ENCODE measurements at places on chromosomes 12 and 14.

GRCh38 chr12:110689281-110690126 is 589 bp upstream of the HVCN1 start:
- DNase-seq, result peak; percentile 79

DNA sequence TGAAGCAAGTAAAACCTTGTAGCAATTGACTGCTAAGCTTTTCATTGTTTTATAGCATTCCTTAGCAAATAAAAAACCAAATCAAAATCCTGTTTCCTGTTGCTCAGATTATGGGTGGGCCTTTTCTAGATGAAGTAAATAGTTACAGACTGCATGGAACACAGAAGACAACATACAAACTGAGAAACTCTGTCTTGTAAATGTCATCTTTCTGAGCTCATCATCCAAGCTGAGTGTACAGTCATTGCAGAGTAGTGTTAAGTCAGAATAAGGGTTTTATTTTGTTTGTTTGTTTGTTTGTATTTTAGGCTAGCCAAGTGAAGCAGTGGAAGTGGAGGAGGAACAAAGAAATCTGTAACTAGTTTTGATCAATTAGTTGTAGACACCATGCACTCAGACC is 24.4 kb upstream of the BTG1 start:
- no peak for DNase-seq

DNA sequence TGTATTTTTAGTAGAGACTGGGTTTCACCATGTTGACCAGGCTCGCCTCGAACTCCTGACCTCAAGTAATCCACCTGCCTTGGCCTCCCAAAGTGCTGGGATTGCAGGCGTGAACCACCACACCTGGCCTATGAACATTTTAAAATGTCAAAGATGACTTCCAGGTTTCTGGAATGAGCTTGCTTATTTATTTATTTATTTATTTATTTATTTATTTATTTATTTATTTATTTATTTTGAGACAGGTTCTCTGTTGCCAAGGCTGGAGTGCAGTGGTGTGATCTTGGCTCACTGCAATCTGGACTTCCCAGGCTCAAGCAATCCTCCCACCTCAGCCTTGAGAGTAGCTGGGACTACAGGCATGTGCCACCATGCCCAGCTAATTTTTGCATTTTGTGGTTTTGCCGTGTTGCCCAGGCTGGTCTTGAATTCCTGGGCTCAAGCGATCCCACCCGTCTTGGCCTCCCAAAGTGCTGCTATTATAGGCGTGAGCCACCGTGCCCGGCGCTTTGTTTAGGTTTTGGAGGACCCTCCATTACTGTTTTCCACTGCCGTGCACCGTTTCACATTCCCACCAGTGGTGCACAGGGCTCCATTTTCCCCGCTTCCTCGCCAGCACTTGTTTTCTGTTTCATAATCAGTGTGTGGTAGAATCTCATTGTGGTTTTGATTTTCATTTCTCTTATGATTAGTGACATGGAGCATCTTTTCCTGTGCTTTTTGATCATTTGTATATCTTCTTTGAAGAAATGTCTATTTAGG is 6.4 kb upstream of the CFAP251 start:
- no peak for DNase-seq

- DNase-seq, result no peak
These were observed 88.3 kb downstream of the KIF26A start for GRCh38 chr14:104226421-104227383.

- peak; percentile 66 for DNase-seq
These were observed 36.2 kb upstream of the FZD10 start for GRCh38 chr12:130126023-130126432.

- DNase-seq, result no peak
These were observed 366.8 kb upstream of the ATXN7L3B start for GRCh38 chr12:74170645-74171477.

DNA sequence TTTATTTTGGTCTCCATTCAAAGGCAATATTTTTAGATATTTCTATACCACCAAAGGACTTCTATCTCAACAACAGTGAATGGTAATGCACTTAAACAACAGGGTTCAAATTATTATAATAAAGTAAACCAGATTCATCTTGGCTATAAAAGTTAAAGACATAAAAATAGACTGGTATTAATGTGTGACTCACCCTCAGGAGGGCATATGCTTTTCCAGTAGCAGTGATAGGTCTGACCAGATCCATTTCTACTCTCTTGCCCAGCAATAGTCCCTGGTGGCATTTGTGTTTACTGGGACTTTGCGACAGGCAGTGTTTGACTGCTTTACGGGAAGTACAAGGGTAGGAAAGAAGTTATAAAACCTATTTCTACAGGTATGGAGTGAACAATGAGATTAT is 353.2 kb upstream of the ATP2B1 start:
- DNase-seq, result no peak

DNA sequence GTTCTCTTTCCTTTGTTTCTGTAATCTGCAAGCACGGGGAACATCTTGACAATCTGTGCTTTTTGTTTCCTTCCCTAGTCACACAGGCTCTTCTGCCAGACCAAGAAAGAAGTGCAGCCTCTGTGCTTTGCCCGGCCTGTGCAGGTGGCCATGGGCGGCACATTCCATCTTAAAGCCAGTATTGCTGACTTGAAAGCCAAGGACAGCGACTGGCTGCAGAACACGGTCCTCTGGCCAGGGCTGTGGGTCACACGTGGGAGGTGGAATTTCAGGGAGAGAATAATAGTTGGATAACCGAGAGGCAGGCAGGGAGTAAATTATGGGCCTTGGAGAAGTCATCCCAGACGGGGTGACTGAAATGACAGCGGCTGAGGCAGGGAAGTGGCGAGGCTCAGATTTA is 24.8 kb downstream of the FNTB start:
- no peak for DNase-seq

DNA sequence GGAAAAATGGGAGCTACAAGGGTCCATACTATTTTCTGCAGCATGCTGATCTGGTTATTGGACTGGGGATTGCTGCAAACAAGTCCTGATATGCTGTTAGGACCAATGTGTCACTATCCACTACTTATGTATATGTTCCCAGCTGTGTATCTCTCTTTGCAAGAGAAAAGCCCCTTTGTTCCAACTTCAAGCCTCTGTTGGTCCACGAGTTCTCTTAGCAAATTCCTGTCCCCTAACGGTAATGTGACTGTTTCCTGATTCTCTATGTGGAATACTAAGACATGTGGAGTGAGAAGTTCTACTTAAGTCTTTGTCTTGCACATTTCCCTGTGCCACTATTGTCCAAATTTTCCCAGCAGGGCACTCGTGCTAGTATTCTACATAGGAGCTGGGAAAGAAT is 557.7 kb downstream of the FSCB start:
- peak; percentile 39 for DNase-seq

DNA sequence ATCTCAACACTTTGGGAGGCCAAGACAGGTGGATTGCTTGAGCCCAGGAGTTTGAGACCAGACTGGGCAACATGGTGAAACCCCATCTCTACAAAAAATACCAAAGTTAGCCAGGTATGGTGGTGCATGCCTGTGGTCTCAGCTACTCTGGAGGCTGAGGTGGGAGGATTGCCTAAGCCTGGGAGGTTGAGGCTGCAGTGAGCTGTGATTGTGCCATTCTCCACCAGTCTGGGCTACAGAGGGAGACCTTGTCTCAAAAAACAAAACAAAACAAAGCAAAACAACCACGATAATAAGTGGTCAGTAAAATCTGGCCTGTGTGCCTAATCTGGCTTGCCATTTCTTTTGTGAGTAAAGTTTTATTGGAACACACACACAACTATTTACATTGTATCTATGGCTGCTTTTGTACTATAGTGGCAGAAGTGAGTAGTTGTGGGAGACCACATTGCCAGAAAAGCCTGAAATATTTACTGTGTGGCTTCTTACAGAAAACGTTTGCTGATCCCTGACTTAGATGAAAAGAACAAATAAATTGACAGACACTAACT is 19.4 kb upstream of the KLRG1 start:
- no peak for DNase-seq

GRCh38 chr12:86634456-86635410 is 378.5 kb upstream of the MGAT4C start:
- DNase-seq, result no peak

DNA sequence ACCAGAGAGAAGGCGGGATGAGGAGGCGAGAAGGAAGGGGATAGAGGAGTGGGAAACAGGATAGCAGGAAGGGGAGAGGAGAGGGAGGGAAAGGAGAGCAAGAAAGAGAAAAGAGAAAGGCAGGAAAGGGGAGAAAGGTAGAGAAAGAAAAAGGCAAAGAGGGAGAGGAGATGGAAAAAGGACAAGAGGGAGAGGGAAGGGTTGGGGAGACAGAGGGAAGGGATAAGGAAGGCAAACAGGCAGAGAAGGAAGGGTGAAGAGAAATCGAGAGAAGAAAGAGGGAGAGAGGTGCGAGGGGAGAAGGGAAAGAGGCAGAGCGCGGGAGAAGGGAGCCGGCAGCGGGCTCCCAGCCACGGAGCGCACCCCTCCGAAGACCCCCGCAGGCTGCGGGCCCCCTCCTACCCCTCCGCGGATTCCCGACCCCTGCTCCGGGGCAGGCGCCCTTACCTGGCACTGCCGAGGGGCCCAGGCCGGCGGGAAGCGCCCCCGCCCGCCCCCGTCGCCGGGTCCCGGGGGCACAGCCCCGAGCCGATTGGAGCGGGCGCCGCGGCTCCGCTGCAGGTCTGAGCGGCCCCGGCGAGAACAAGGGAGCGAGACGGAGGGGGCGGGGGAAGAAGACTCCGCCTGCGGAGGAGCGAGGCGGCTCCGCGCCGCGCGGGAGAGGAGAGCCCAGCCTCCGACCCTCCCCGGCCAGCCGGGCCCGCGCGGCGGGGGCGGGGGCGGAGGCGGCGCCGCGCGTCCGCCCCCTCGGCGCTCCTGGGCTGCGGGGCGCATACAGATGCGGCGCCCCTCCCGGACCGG is at the start of gene CDH24:
Gene CDH24, minus strand, starts transcription at position 565 of the 801 bp plus-strand sequence. CDS start 1,787 bp downstream, outside the sequence.
- DNase-seq, result peak; percentile 87

- peak; percentile 68 for DNase-seq
These were observed 379.6 kb downstream of the LRIG3 start for GRCh38 chr12:58540480-58541299.

DNA sequence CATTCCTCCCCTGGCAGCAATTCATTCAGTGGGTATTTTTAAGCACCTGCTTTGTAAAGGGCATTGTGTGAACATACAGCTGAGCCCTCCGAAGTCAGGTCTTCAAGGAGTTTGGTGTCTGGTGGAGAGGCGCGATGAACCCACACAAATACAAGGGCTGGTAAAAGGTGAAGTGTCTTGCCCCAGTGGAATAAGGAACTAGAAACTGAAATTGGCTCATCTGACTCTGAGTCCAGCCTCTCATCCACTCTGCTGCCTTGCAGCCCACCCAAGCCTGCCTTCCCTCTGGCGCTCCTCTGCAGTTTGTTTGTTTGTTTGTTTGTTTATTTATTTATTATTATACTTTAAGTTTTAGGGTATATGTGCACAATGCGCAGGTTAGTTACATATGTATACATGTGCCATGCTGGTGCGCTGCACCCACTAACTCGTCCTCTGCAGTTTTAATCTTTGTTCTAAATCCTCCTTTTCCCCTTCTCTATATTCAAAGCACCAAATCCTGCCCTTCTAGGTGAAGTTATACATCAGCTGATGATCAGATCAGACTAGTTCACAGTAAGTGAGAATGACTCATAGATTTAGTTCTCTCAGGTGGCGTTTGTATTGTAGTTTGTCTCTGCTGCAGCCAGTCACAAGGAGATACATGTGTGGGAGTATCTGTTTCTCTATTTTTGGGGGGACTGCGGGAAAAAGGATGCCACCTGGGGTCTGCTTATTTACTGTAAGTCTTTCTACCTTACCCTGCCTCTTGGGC is 394.5 kb downstream of the APAF1 start:
- no peak for DNase-seq

All from iPS-NIHi11 (cell line).